ENCODE measurements at places on chromosomes 11 and 22.

DNA sequence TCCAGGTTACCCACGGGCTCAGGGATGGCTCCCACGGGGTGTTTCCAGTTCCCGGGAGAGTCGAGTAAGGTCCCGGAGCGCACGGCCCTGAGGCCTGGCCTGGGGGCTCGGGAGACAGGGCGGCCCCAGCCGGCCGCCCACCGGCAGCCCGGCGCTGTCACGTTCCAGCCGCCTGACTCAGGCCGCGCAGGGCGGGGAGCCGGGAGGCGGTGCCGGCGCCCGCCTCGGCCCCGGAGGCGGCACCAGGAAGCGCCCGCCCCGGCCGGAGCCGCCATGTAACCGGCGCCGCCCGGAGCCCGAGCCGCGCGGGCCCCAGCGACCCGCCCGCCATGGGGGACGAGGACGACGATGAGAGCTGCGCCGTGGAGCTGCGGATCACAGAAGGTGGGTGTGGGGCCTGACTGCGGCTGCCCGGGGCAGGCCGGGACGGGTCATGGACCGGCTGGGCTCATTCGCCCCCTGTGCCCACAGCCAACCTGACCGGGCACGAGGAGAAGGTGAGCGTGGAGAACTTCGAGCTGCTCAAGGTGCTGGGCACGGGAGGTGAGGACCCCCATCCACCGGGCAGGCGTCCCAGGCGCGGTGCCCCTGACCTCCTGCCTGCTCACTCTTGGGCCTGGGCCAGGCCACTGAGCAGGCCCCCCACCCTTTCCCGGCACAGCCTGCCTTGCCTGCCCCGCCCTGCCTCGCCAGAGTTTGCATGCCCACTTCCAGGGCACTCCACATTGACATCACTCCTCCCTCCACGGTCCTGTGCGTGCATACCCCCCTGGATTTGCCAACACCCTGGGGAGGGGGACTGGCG, at the start of gene RPS6KA4:
Gene RPS6KA4, plus strand, starts transcription at position 256 of the 805 bp plus-strand sequence. Its CDS starts 74 bp downstream, at position 330.
- no peak for DNase-seq

DNA sequence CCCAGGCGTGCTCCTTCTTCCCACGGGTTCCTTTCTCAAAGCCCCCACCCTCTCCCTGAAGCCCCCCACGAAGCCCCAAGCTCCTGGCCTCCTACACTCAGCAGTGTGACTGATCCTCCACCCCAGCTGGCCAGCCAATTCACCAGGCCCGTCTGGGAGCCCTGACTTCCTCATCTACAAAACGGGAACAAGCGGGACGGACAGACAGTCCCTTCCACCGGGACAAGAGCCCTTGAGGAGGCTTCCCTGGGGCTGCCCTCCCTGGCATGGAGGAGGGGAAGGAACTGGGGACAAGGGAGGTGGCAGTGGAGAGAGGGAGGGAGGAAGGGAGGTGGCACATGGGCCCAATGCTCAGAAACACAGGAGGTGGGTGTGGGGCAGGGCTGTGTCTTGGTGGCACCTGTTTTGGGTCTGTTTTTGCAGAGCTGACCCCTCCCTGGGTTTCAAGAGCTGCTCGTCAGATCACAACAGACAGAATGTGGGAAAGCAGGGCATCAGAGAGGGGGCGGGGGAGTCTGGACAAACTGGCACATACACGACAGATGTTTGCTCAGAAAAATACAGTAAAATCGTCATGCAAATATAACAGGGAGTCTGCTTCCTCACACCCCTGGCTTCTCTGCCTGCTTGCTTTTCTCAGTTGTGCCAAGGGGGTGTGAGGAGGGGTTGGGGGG, 56.8 kb downstream of the ELFN2 start:
- no peak for DNase-seq

GRCh38 chr11:12199231-12199948, 89.0 kb downstream of the MICAL2 start:
- no peak for DNase-seq

- DNase-seq: peak; percentile 34
Measured at GRCh38 chr11:95659088-95659487, 130.5 kb downstream of the FAM76B start.

DNA sequence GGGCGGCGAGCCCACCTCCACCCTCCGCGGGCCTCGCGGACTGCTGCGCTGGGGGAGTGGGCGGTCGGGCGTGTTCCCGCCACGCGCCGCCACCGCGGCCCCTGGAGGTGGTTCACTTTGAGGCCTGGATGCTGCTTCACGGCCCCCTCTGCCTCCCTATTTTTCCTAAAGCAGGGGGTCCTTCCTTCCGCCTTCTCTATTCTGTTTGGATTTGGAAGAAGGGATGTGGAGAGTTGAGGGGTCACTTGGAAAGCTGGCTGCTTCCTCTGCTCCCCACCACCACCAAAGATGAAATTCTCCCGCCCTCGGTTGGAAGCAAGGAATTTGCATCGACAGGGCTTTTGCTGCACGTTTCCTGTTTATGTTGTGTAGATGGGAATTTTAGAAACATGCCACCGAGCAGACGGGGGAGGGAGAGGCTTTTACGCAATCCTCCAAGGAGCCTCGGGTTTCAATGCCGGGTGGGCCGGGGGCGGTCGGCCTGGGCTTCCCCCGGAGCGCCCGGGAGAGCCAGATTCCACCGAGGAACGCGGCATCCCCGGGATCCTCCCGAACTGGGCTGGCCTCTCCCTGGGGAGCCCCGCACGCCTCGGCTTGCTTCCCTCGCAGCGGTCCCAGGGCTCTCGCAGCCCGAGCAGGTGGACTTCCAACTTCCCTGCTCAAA, 403 bp upstream of the SBF2 start:
- no peak for DNase-seq

DNA sequence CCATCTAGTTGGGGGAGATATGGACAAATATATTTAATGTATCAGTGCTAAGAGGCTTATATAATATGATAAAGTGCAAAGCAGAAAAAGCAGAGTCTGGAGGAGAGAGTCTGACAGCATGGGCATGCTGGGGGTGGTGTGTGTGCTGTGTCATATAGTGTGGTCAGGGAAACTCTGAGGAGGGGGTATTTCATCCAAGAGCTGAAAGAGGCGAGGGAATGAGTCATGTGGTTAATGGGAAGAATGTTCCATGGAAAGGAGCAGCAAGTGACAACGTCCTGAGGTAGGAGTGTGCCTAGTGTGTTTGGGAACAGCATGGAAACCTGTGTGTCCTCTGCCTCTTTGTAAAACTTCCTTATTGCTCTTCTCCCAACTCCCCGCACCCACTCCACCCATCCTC, 38.0 kb downstream of the EIF3F start:
- no peak for DNase-seq

GRCh38 chr22:23268877-23269276, 88.6 kb downstream of the BCR start:
- no peak for DNase-seq

DNA sequence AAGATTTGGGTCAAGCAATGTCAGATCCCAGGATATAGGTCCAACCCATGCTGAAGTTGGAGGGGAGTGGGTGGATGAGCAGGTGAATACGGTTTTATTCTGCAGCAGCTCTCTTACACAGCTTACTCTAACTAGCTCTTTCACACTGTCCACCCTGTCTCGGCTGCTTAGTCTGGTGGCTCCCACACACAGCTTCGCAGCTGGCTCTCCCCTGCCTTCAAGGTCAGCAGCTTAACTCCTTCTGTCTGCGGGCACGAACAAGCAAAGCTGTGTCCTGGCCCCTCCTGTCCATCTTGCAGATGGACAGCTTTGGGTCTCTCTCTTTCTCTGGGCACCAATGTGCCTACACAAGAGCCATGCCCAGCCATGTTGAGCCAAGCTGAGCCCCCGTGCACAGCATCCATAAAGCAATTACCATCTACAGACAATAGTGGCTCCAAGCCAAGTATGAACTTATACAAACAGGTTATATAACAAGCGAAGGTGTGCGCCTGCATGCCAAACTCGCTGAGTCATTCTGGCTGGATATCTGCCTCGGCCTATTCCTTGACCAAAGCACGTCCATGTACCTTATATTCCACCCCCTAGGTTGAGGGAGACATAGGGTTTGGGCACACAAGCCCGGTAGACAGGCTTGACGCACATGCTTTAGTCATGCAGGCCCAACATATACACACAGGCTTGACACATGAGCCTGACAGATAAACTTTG, 1307.8 kb upstream of the RAG2 start:
- no peak for DNase-seq

DNA sequence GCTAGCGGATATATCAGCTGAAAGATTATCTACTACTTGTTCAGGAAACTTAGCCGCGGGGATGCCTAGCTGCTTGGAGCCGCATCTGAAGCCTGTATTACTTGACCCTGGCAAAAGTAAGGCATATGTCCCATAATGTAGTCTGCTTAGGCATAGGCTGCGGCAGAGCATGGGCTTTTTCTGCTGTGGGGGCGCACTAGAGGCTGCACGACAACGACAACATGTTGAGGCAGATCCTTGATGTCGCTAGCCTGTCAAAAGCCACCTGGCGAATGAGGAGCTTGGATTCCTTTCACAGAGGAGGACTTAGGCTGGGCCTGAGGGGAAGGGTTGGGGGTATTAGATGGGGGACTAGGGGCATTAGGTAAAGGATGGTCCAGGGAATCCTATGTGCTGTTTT, 1.1 kb upstream of the OR52N2 start:
- no peak for DNase-seq

DNA sequence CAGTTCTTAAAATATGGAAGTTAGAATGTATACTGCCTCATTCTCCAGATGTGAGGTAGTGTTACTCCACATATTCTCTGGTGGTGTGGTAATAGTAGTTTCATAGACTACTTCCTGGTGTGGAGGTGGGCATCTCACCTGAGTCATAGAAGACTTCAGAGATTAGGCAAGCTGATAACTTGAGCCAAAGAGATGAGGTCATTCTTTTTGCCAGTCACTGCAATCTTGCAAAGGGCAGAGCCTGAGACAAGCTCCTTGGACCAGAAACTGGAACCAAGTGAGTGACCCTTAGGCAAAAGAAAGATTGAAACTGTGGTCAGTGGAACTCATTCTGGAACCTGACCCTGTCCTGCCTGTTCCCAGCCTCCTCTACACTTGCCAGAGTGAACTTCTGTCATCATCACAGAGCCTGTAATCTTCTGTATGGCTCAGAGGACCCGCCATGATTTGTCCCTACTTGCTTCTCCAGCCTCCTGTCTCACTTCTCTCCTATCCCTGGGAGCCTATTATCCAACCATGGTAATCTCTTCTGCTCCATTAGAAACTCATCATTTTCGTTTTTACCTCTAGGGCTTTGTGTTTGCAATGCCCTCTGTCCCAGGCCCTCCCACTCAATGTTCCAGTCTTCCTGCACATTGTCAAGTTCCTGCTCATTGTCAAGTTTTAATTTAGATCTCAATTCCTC, 10.6 kb upstream of the CCDC83 start:
- no peak for DNase-seq

GRCh38 chr11:118076754-118077281, at the start of gene TMPRSS4:
TMPRSS4 (plus strand) TSS chr11:118077078; CDS start chr11:118077303, 225 bp downstream.
- no peak for DNase-seq

DNA sequence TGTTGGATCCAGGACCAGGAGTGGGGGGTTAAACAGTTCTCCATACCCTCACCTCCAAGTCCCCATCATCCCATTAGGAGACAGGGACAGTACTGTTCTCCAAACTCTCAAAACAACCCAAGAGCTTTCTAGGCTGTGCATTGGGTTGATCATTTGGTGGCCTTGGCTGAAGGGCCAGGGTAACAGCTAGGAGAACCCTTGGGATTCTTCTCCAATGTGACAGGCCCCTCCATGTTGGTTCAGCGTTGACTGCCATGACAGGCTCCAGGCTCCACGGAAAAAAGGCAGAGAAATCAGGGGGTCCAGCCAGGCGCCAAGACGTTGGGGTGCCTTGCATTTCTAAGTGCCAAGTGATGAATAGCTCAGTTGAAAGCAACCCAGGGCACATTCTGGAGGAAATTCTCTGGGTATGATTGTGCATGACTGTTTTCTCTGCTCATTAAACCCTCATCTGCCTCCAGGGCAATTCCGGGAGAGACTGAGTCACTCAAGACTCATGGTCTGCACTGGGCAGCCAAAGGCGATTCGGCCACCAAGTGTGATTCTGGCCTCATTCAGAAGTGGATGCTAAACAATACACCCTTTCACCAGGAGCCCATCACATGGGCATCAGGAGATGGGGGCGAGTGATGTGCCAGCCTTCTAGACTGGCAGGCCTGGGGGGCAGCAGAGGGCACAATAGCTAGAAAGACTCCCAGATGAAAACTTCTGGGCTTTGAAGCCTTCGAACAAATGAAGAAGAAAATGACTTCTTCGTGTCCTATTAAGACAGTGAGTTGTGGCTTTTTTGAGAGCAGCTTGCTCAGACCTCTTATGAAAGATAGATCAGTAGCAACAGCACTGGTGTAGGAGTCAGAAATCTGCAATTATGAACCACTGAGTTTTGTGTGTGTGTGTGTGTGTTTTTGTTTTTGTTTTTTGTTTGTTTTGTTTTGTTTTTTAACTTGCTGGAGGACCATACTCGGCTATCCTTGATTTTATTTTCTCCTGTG, 27.7 kb downstream of the CD44 start:
- DNase-seq: peak; percentile 80

DNA sequence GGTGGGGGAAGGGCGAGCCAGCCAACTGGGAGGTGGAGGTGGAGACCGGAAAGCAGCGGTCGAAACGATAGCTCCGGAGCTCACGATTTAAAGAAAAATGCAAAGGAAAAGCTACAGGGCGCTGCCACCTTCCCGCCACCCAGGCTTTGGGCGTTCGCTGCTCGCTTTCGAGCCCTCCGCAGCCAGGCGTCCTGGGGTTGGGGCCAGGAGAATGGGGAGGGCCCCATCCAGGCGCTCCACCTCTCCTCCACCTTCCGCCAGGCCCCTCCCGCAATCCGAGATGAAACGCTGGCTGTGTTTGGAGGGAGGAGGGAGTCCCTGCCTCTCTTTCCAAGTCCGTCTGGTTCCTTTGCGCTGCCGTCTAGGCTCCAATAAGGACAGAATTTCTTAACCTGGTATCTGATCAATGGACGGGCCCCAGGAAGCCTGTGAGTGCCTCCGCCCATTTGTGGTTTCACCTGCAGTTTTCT, 483 bp upstream of the ABTB2 start:
- DNase-seq: no peak

DNA sequence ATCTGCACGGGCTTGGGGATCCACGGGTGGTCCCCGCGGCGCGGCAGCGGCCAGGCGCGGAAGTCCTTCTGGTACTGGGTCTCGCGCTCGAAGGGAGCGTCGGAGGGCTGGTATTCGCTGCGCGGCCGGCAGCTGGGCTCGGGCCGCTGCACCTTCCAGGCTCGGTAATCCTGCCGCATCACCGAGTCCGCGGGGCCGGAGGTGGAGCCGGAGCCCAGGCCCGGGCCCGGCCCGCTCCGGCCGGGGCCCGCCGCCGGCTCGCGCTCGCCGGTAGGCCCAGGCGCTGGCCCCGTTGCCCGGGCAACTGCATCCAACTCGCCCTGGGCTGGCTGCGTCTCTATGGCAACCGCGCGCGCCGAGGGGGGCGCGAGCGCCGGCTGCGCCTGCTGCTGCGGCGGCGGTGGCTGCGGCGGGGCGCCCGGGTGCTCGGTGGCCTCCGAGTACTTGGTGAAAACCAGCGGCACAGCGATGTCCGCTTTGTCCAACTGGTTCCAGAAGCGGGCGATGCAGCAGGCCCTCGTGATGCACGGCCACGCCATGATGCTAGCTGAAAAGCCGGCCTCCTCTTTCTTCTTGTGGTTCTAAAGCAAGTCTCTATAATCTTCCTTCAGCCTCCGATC, 897 bp downstream of the MAP6 start:
- DNase-seq: no peak

DNA sequence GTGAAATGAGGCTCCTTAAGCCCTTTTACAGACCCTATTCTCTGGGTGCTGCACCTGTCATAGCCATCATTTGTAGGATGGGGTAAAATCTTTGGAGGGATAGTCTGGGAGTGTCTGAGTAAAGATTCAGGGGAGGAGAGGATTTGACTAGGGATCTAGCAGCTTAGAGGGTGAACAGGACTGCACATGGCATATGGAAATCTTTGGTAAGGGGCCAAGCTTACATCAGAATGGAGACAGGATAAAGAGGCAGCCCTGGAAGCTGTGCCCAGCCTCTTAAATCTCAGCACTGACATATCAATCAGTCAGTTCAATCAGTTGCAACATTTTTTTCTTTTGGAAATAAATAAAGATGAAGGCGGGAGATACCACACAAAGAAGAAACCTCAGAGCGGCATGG, 301.8 kb upstream of the CADM1 start:
- DNase-seq: no peak
